ENCODE measurements at places on chromosomes 7 and 10.

DNA sequence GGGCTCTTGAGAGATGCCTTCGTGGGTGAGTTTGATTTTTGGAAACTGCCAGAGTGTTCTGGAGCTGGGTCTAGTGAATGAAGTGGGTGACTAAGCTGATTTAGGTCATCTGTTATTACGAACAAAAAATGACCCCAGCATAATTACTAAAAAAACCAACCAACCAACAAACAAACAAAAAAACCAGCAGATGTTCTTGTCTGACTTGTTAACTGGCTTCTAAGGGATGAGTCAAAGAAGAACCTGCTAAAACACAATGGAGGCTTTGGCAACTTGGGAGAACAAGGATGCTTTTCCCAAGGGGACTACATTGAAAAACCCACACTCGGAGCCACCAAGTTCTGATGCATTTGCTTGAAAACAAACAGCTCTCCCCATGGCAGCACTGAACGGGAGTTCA is 11.5 kb downstream of the TACR2 start:
- DNase-seq, result no peak

GRCh38 chr7:132703742-132704141 is 127.5 kb upstream of the PLXNA4 start:
- no peak for DNase-seq

GRCh38 chr10:43355749-43356371 is 15.6 kb upstream of the FXYD4 start:
- no peak for DNase-seq

DNA sequence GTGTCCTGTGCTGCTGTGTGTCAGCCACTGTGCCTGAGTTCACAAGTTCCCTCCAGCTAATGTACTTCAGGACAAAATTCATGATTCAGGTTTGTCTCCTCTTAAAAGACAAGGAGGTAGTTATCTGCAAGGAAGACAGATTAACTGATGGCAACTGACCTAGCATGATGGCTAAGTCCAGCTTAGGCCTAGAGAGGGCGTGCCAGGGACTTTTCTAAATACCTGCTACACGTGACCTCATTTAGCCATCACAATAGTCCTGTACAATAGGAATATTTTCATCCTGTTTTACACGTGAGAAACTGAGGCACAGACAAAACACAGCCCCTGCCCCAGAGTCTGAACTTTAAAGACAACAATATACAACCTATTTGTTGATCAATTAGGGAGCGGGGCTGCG is 275.7 kb downstream of the XPNPEP1 start:
- DNase-seq, result no peak

- no peak for DNase-seq
These were observed 10.5 kb upstream of the C10orf71 start for GRCh38 chr10:49288341-49289065.

GRCh38 chr7:150410680-150411346 is 31.7 kb downstream of the ZNF775 start:
- DNase-seq, result no peak

- DNase-seq, result peak; percentile 48
These were observed 514 bp downstream of the NHLRC2 start for GRCh38 chr10:113854761-113855588.

GRCh38 chr7:99927536-99927935 is 1.9 kb downstream of the GJC3 start:
- DNase-seq, result no peak

DNA sequence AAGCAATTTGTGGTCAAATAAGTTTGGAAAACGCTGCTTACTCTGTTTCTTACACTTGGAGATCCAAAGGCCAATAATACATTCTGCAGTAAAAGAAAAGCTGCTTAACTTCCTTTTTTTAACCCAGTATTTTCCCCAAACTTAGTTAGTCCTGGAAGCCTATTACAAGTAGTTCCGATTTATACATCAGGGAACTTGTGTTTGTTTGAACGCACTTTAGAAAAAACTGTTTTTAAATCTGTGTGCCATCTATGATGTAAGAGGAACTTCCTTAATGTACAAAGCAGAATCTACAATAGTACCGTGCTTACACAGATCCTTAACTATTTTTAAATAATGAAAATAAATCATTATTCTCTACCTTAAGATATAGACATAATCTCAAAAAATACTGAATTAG is 23.0 kb downstream of the SFR1 start:
- DNase-seq, result no peak

DNA sequence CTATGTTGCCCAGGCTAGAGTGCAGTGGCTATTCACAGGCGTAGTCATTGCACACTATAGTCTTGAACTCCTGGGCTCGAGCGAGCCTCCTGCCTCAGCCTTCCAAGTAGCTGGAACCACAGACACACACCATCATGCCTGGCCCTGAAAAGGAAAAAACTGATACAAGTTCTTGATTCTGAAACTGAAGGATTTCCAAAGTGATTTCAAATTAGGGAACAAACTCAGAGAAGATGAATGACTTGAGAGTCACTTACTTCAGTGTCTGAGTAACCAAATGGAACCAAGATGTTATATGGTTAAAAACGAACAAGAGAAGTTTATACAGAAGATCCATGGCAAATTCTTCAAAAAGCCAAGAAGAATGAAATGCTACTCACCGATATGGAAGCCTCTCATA is 14.4 kb downstream of the CWF19L1 start:
- DNase-seq, result no peak

GRCh38 chr10:44962870-44963738 is 3.5 kb downstream of the RASSF4 start:
- DNase-seq, result no peak

DNA sequence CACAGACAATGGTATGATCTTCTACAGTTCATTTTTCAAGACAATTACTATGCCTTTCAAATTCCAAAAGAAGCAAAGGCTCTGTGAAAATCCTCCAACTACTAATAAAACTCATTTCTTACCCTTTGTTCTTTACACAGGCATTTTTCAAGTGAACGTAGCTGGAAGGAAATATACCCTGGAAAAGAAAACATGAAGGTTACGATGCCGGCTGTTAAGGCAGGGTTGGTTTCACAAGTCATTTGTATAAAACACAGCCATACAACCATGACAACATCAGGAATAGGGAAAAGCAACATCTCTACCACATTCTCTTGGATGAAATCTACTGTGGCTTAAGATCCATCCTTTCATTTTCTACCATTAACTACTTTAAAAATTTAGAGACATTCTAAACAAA is 207.9 kb downstream of the DOCK4 start:
- DNase-seq, result no peak

Data from NCI-H1436 (cell line).